ENCODE measurements at places on chromosomes 1 and 21.

- no peak for DNase-seq
Measured at GRCh38 chr1:204524986-204525385, 8.8 kb downstream of the MDM4 start.

GRCh38 chr1:64155278-64155677 lies 48.1 kb upstream of the UBE2U start:
- DNase-seq: no peak

GRCh38 chr1:234458352-234459017 lies 20.5 kb downstream of the TARBP1 start:
- DNase-seq: no peak

- DNase-seq: no peak
Measured at GRCh38 chr1:164783778-164784555, 225.0 kb downstream of the PBX1 start.

GRCh38 chr1:171590022-171590421 lies 32.0 kb upstream of the MYOCOS start:
- no peak for DNase-seq

- DNase-seq: no peak
Measured at GRCh38 chr21:35508139-35508888, 459.2 kb upstream of the RUNX1 start.

DNA sequence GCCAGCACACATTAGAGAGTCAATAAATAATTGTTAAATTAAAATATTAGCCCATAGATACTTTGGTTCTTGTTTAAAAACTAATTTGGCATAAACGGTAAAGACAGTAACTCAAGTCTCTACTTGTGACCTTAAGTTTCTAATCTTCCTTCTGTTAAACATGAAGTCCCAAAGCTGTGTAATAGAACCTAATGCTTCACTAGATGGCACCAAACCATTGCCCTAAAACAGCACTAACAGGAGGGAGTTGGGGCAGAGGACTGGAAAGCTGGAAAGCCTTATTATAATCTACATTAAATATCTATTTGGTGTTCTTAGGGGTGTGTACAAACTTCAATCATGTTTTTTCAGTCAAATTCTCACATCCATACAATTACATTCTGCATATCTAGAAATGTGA lies 176.7 kb downstream of the OLFM3 start:
- peak; percentile 64 for DNase-seq

DNA sequence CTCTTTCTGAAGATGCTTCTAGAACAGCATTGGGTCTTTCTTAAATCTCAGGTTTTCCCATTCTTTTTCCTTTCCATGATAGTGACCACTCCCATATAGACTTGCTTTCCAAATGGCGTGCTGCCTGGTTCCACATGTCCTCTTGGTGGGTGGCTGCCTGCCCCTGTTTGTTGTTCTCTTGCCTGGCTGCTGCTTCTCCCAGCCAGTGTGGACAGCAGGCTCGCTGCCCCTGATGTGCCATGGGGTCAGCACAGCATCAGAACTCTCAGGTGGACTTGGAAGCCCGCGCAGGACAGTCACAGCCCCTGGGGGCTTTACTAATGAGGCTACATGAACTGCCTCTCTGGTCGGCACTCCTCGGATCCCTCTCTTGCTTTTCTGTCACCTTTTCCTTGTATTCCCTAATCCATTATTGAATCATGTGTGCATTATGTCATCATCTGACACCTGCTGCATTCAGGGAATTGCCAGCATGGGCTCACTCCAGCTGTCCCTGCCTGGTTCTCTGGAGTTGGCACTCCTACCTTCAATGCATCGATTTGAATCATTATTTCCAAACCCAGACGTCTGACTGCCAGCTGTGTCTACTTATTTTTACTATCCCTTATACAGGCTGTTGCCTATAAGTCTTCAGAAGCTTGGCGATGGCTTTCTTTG lies 100.5 kb upstream of the COA6 start:
- DNase-seq: no peak

GRCh38 chr1:244391761-244392160 lies 59.9 kb downstream of the ADSS2 start:
- DNase-seq: no peak

GRCh38 chr21:39850333-39850732 lies 16.9 kb upstream of the PCP4 start:
- no peak for DNase-seq

DNA sequence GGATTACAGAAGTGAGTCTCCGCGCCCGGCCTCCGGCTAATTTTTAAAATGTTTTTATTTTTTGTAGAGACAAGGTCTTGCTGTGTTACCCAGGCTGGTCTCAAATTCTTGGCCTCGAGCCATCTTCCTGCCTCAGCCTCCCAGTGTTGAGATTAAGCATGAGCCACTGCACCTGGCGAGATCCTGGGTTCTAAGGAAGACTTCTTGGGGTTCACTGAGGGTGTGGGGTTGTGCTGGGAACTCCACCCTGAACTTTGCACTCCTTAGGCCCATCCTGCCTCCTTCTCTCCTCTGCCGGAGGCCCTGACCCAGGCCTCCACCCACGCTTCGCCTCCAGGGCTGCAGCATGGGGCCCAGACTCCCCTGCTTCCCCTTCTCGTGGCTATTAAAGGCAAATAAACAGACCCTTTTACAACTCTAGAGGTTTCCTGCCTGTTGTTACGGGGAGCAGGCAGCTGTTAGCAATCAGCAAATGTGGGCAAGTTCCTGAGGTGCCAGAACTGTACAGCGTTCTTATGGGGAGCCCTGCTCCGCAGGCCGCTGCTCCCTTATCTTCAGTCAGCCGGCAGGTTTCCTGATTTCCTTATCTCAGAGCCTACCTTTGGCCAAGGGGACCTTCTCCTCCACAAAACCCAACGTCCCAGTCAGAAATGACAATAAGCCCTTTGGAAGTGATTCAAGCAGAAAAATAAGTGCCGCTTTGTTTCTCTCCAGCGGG lies 41.0 kb upstream of the LIN9 start:
- no peak for DNase-seq

DNA sequence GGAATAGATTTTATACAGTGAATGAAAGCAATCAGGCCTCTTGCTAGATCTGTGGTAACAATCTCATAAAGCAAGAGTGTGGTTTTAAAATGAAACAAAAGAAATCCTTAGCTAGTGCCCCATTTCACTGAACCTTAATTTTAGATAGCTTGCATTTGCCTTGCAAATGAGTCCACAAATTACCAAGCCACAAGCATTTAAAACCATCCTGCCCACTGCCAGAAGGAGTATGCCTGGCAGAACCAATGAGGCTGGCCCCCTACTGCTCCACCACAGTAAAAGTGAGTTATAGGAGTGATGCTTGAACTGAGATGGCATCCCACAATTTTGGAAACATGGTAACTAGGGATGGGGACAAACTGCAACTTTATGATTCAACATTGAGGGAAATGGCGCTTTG lies 206.4 kb upstream of the LMO4 start:
- DNase-seq: no peak

- DNase-seq: no peak
Measured at GRCh38 chr1:183953031-183953430, 84.5 kb downstream of the COLGALT2 start.

DNA sequence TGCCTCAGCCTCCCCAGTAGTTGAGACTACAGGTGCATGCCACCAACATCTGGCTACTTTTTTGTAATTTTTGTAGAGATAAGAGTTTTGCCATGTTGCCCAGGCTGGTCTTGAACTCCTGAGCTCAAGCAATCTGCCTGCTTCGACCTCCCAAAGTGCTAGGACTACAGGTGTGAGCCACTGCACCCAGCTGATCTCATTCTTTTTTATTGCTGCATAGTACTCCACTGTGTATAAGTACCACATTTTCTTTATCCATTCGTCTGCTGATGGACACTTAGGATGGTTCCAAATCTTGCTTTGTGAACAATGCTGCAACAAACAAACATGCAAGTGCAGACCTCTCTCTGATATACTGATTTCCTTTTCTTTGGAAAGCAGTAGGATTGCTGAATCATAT lies 59.5 kb downstream of the UROD start:
- no peak for DNase-seq

DNA sequence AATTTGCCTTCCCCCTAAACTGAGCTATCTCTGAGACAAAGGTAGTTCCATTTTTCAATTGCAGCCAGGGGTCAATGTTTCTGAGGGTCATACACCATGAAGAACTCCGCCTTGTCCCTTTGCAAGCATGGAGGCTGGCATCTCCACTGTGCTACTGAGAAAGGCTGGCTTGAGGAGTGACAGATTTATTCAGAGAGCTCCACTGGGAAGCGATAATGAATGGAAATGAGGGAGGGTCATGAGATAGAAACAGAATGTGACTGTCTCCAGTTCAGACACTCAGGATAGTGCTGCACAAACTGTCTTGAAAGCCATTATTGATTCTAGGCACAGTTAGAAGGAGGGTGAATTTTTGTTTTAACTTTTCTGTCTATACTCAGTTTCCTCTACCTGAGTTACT lies 197.5 kb downstream of the ZNF326 start:
- no peak for DNase-seq

DNA sequence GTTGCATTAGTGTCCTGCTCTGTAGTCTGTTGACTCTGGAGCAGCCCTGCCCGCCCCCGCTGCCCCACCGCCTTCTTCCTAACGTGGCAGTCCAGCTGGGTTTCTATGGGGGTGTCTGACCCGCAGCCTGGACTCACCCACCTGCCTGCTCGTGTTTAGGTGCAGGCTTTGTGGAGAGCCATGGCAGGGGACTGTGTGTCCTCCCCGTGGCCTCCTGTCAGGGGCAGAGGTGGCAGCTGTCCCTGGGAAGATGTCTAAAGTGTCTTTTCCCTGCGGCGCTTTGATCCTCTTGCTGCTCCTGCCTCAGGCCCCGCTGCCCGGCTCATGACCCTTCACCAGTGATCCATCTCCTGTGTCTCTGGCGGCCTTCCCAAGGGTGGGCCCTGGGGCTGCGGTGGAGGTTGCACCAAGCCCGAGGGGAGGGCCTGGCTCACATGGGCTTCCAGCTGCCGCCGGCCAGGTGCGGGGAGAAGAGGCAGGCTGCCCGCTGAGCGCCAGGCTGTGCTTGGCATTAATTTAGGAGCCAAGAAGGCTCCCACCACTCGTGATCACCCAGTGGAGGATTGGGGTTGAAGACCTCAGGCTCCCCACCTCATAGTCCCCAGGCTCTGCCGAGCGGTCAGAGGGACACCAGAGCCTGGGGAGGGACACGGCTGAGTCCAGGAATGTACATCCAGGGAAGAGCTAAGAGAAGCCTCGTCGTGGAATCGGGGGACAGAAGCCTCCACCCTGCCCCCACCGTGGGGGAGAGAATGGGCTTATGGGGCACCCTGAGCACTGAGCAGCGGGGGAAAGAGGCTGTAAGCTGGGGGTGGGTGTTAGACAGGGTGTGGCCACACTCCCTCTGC lies 44.1 kb downstream of the COL18A1 start:
- DNase-seq: no peak

GRCh38 chr21:14685568-14685967 lies 139.5 kb upstream of the SAMSN1 start:
- DNase-seq: no peak

GRCh38 chr1:41622859-41623732 lies 138.6 kb upstream of the EDN2 start:
- no peak for DNase-seq

GRCh38 chr1:47622776-47623556 lies 185.1 kb downstream of the FOXD2 start:
- no peak for DNase-seq

GRCh38 chr21:18384771-18385170 lies 18.8 kb downstream of the TMPRSS15 start:
- peak; percentile 12 for DNase-seq

DNA sequence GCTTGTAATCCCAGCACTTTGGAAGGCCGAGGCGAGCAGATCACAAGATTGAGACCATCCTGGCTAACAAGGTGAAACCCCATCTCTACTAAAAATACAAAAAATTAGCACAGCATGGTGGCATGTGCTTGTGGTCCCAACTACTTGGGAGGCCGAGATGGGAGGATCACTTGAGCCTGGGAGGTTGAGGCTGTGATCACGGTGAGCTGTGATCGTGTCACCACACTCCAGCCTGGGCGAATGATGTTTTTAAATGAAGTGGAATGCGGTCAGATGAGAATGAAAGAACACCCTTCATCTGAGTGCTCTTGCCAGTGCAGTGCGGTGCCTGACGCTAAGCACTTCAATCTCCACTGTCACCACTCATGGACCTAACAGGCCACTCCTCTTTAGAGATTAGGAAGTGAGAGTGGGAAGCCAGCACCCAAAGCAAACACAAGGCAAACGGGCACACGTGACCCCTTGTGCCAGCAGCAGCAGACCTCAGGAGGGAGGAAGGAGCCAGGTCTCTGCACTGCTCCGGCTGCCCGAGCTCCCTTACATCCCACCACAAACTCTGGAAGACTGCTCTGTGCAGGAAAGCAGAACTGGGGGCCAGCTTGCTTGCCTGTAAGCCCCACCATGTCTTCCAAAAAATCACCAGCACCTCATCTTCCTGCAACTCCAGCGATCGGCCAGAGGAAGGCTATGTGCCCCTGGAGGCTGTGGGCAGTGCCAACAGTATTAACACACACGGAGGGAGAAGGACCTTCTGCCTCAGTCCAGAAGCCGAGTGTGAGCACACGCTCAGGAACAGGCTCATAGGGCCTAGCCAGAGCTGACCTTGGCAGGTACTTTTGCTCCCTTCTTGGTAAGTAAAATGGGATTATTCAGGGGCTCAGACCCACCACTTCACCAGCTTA lies 9.7 kb downstream of the CTNNBIP1 start:
- no peak for DNase-seq

DNA sequence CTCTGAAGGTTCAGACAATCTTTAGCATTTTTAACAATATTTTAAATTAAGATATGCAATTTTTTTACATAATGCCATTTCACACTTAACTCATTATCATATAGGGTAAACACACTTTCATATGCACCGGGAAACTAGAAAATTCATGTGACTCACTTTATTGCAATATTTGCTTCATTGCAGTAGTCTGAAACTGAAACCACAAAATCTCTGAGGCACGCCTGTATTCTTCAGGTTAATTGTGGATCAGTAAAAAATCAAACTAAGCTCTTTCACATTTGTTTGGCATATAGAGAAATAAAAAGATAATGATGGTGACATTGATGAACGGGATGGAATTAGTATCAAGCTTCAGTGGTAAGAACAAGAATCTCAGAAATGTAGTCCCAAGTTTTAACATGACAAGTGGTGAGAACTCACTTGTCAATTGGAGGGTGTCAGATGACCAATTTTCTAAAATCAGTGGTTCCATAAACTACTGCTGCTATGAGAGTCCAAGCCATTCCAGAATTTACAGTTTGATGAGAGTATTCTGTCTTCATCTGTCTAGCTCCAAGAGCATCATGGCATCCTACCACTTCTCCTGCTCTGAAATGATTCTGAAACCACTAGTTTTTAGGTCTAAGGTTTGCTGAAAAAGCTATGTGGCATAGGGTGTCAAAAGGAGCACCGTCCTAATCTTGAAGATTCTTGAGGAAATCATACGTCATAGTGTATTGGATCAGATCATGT lies 281.0 kb downstream of the PTPRC start:
- DNase-seq: no peak

Measured in NCI-H748 treated with DMSO at 0.1 percent for 48 hours (cell line).